ENCODE measurements at places on chromosomes 16 and 17.

DNA sequence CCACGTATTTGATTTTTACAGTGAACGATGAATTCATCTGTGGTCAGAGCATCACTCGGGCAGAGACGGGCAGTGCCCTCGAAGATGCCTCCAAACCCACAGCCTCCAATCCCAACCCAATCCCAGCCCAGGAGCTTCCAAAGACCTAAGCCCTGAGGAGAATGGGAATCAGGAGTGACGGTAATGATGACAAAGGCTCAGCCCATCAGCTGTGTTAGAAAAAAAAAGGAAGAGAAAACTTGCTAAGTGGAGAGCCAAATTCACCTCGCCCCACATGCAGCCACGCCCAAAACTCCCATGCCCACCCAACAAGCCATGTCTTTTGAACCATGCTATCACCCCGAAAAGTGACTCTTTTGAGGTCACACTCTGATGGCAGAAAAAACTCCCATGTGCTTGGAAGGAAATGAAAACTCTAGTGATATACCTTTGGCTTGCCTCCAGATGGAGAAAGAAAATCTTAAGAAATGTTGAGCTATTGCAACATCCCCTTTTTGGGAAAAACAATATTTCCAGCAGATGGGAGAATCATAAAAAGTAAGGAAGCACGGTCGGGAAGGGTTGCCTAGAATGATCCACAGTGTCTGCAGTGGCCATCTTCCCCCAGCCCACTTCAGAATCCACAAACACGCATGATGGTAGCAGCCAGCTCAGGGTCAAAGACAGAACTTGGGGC, 37.7 kb downstream of the XYLT1 start:
- DNase-seq = no peak

GRCh38 chr17:81194941-81195901, 27.5 kb downstream of the CEP131 start:
- no peak for DNase-seq

DNA sequence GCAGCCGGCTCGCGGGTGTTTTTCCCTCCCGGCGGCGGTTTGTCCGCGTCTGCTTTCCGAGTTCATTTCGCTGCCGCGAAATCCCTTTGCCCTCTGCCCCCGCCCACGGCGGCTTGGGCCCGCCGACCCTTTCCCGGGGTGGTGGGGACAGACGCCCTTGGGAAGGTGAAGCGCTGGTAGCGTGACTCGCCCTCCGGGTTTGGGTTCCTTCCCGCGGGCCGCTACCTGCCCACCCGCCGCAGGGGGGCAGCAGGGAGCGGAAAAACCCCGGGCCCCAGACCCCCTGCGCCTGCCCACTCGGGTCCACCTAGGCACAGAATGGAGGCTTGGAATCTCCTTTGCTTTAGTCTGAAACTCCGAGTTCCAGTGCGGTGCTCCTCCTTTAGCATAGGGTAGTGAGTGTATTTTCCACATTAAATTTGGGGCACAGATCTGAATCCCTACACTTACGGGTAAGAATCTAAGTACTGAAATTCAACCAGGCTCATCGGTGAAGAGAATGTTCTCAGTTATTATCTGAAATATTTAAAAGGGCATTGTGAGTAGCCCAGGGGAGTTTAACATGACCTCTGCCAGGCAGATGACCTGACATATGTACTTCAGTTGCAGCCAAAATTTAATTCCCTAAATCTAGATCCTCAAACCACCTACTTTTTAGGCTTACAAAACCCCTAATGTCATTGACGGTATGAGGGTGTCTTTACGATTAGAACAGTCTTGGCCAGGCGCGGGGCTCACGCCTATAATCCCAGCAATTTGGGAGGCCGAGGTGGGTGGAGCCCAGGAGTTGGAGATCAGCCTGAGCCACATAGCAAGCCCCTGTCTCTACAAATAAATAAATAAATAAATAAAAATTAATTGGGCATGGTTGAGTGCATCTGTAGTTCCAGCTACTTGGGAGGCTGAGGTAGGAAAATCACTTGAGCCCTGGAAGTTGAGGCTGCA, 1.0 kb downstream of the NME2 start:
- peak; percentile 95 for DNase-seq

GRCh38 chr17:43832168-43832975, 574 bp downstream of the MPP3 start:
- peak; percentile 92 for DNase-seq

- no peak for DNase-seq
Measured at GRCh38 chr17:65902831-65903522, 289.0 kb downstream of the CEP112 start.

DNA sequence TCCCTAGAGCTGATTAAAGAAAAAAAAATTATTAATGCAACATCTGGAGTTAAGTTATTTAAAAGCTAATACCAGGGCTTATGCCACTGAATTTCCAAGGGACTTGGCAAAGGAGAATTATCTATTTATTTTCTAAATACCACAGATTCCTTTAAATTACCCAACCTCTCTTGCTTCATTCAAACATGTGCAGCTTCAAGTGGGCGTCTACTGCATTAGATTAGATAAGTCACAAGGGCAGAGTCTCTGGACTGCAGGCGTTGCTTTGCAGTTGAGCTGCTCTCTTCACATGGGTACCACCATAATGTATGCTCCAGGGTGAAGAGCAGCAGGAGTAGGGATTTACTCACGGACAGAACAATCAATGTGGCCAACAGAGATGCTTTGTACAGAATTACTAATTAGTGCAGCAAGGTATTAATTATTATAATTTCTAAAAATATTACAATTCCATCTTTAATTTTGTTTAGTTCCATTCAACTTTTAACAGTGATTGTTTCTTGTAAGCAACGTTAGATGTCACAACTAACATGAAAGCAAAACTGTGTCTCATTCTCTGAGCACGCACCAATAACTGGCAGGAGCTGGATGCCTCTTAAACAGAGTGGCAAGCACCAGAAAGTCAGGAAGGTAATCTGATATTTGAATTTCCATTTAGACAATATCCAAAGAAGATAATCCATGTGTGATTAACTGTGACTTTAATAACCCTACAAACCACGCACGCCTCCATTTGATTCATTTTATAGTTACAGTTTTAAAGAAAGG, 214.2 kb downstream of the STX8 start:
- peak; percentile 64 for DNase-seq

GRCh38 chr17:7667656-7668406, 17.1 kb downstream of the ATP1B2 start:
- DNase-seq = no peak

DNA sequence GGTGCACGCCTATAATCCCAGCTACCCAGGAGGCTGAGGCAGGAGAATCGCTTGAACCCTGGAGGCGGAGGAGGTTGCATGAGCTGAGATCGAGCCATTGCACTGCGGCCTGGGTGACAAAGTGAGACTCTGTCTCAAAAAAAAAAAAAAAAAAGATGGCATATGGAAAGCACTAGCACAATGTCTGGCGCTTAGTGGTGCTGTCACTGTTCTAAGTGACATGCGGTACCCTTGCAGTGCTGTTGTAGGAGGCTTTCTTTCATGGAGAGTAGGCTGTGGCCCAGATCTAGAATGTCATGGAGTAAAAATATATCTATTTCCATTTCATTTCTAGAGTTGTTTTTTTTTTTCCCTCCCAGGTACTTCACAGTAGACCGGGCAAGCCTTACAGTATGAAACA, 14.6 kb upstream of the METTL9 start:
- no peak for DNase-seq

DNA sequence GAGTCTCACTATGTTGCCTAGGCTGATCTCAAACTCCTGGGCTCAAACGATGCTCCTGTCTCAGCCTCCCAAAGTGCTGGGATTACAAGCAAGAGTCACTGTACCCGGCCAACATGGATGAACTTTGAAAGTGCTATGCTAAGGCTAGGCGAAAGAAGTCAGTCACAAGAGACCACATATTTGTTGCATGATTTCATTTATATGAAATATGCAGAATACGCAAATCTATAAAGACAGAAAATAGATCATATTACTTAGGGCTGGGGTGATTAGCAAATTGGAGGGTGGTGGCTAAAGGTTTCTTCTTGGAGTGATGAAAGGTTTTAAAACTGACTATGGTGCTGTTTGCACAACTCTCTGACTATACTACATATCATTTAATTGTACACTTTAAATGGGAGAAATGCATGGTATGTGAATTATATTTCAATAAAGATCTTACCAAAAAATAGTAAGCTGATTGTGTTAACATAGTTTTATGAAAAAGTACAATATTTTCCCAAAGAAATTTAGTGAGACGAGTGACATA, 1.2 kb upstream of the FLYWCH1 start:
- no peak for DNase-seq

DNA sequence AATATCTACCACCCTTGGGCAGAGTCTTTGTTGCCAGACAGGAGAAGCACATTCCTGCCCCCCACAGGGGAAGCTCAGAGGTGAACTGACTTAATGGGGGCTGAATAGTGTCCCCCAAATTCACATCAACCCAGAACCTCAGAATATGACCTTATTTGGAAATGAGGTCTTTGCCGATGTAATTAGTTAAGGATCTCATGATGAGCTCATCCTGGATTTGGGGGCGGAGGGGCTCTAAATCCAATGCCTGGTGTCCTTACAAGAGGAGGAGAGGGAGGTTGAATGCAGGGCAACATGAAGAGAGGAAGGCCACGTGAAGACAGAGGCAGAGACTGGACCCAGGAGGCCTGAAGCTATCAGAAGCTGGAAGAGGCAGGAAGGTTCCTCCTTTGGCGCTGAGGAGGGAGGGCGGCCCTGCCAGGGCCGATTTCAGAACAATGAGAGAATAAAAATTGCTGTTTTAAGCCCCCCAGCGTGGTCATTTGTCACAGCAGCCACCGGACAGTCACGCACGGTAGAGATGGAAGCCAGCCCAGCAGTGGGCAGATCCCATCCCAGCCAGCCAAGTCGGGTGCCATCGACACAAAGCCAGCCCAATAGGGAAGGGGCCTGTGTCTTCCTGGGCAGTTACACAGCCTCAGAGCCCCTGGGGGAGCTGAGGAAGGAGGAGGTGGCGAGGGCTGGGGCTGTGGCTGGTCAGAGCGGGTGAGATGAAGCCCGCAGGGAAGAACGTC, 21.3 kb downstream of the C16orf74 start:
- DNase-seq = no peak

DNA sequence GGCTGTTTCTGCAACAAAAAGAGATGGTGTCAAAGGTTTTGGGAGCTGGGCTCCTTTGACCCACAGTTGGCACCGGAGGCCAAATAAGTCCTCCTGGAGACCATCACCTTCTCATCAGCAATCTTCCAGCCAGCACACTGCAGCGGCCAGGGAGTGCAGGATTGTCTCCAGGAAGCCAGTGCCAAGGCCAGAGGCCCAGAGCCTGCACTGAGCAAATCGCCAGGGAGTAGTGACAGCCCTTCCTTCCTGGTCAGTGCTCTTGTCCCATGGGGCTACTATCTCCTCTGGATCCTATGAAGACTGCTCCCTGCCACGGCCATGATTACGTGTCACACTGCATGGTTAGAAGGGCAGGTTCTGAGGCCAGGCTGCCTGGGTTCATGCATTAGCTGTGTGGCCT, 134.3 kb upstream of the CRHR1 start:
- DNase-seq = no peak

GRCh38 chr16:68750193-68750695, 13.2 kb downstream of the CDH1 start:
- DNase-seq = no peak

- DNase-seq = no peak
Measured at GRCh38 chr16:72083778-72084404, 9.5 kb downstream of the TXNL4B start.

- DNase-seq = no peak
Measured at GRCh38 chr16:79316004-79316458, 284.5 kb downstream of the MAF start.

DNA sequence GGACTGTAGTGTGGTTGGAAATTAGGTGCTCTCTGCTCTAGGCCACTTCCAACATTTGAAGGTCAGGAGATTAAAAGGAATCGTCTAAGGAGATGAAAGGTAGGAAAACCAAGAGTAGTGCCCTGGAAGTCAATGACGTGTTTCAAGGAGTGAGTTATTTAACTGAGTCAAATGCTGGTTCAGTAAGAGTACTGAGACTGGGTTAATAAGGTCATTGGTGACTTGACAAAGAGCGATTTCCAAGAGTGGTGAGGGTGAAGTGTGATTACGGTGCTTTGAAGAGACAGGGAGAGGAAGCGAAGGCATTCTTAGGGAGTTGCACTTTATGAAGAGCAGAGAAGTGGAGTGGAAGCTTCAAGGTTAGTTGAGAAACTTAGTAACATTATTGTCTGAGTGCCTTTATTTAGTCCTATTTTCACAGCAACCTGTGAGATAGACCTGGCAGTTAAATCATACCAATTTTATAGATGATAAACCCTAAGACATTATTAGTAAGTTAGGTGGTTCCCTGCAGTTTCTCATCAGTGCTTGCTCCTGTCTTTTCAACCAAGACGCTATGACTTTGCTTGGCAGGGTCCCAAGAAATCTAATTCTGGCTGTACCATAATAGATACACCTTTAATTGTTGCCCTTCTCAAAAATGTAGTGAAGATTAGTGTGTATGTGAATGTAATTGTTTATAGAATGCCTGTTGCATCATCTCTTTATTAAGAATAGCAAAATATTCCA, 5.9 kb downstream of the ZNF207 start:
- no peak for DNase-seq

DNA sequence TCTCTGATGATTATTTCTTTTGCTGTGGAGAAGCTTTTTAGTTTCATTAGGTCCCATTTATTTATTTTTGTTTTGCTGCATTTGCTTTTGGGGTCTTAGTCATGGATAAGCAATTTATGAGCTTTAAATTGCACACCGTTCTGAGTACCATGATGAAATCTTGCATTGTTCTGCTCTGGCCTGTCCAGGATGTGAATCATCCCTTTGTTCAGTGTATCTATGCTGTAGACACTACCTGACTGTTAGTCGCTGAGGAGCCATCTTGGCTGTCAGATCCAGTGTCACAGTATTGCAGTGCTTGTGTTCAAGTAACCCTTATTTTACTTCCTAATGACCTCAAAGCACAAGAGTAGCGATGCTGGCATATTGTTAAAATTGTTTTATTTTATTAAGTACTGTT, 218.0 kb upstream of the CNTNAP4 start:
- DNase-seq = no peak

DNA sequence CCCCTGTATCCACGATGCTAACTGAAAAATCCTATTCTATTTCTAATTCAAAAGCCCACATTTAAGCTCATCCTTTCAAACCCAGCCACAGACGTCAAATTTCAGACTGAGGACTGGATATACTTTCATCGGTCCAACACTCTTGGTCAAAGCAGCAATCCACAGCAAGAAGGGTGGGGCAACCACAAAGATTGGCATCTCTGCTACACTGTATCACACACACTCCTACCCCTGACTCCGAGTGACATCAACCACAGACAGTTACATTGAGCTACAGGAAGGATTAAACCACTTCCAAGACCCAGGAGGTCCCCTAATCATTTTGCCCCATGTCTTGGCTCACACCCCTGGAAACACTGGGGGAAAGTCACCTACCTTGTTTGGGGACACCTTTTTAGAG, 61.3 kb downstream of the GRIN2A start:
- no peak for DNase-seq

- DNase-seq = no peak
Measured at GRCh38 chr17:1651559-1651844, 1.8 kb upstream of the RILP start.

DNA sequence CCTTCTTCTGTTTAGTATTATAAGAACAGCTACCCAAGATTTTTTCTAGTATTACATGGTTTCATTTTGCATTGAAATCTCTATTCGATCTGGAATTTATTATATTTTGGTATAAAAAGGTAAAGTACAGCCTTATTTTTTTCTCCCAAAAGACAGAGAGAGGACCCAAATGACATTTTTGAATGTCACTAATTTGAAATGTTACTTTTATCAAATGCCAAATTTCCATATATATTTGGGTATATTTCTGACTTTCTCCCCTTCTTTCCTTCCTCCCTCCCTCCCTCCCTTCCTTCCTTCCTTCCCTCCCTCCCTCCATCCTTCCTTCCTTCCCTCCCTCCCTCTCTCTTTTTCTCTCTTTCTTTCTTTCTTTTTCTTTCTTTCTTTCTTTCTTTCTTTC, 6.2 kb upstream of the CHP2 start:
- DNase-seq = no peak

GRCh38 chr17:1150863-1151600, 28.7 kb downstream of the ABR start:
- DNase-seq = no peak
